ENCODE measurements at places on chromosomes 12 and 14.

DNA sequence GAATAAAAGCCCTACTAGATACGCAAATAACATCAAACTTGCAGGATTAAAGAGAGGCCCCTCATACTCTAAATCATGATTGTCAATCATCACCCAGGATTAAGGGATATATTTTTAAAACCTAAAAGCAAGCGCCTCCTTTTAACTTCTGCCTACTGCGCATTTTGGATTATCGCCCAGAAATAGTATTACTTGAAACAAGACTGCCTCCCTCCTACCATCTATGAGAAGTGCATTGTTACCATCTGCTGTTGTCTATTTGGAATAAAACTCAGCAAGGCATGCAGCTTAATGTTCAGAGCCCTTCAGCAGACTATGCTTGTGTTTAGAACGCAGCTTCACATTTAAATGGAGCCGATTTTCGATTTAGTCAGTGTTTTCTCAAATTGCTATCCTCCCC lies 79.6 kb downstream of the EXOC5 start:
- DNase-seq, result no peak

- DNase-seq, result no peak
These were observed 294.3 kb upstream of the RTL1 start for GRCh38 chr14:101197595-101198397.

DNA sequence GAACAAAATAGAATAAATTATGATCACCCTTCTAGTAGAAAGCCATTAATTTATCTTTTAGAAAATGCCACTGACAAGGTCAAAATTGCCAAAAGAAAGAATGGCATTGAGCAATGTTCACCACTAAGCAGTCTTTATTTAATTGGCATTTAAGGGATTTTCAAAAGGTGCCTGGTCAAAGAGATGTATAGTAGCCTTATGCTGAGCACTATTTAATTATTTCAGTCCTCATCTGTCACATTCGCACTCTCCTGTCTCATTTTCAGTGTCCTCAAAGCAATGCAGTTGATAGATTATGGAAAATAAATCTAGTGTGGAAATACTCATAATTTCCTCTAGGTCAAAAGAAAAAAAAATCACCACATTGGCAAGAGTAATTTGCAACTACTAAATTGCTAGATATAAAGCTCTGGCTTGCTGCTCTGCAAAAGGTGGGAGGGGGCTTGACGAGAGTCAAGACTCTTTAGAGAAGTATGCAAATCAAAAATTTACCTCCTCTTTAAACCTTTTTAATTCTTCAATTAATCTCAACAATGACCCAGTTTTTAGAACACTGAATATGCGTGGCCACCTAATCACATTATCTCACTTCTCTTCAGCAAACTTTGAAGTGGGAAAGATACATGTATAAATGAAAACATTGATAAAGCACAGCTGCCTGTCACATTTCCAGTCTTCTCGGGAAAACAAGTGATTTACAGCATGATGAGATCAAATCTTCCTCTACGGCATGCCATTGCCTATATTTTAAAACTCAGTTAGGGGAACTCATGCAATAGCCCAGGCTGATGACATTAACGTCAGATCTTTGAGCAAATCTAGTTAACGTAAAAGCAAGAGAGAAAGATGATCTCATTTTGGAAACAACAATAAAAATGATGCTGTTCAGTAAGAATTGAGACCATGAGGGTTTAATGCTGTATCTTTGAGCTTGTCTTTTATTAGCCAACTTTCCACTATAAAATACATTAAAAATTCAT lies 373.1 kb upstream of the DCN start:
- no peak for DNase-seq

DNA sequence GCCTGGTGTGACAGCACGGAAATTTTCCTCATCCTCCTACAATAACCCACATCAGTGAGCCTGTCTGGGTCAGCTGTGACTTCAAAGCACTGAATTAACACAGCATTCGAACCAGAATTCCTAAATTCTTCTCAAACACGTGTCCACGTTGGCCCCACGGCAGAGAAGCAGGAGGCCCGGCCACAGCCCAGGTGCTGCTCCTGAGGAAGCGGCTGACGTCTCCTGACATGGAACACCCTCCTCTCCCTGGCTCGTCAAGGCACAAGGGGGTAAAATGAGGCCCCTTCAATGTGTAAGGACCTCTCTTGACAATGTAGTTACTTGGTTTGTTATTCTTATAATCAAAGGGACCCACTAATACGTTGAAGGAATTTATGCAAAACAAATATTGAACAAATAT lies 156.3 kb upstream of the GSC start:
- DNase-seq, result no peak

DNA sequence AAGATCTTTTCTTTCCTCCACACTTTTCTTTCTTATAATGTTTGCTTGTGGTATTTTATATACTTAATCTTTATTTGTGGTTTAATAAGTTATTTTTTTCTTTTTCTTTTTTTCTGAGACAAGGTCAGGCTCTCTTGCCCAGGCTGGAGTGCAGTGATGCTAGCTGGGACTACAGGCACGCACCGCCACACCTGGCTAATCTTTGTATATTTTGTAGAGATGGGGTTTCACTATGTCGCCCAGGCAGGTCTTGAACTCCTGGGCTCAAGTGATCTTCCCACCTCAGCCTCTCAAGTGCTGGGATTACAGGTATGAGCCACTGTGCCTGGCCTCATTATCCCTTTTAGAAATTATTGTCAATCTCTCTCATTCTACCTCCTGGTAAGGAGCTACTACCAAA lies 87.1 kb downstream of the SCFD1 start:
- no peak for DNase-seq

DNA sequence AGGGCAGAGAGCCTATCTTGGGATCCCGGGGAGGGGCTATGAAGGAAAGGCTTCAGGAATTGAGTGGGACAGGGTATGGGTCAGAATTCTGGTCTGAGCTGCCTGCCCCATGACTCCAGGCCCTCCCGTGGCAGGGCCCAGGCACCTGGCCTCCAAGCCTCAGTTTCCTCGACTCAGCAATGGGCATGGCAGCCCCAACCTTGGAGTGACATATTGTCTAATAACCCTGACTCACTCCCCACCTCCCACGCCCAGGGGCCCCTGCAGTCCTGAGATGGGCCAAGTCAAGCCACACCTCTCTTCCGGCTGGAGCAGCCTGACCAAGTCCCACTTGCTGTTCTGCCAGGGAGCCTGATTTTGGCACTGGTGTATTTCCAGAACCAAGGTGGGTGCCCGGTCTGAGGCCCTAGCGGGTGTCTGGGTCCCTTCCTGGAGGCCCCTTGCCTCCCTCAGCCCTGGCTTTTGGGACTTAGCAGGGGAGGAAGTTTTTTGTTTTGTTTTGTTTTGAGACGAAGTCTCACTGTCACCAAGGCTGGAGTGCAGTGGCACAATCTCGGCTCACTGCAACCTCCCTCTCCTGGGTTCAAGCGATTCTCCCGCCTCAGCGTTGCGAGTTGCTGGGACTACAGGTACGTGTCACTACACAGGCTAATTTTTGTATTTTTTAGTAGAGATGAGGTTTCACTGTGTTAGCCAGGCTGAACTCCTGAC lies 40.3 kb upstream of the RCOR1 start:
- no peak for DNase-seq

DNA sequence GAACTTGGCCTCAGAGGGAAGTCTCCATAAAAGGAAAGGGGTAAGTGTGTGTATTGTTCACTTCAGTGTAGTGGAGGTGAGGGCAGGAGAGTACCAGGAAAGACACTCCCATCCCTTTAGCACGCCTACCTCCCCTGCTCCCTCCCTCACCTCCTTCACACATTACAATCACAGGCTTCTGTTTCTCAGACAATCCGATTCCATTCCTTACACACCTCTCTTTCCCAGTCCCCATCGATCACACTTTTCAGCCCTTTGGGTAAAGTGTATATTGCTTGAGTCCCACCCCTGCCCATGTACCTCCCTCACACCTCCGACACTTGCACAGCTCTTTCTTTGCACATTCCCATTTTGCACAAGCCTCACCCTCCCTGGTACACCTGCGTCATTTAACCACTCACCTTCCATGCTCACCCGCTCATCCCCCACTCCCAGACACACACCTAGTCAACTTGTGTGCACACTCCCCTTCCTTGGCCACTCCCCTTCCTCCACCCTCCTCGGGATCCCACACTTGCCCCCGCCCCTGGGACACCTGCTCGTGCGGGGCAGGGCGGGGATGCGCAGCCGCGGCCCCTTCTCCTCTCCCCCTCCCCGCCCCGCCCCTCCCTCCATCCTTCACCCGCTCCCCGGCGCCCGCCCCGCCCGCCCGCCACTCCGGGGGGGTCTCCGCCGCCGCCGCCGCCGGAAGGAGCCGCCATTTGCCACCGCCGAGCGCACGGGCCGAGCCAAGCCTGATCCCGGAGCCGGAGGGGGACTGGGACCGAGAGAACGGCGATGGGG lies at the start of gene MARCHF9:
Gene MARCHF9 (plus strand): TSS at position 693 of the 783 bp plus-strand sequence. CDS start 426 bp downstream, outside the sequence.
- DNase-seq, result peak; percentile 63

GRCh38 chr12:86826051-86826450 lies 569.9 kb upstream of the MGAT4C start:
- DNase-seq, result no peak

DNA sequence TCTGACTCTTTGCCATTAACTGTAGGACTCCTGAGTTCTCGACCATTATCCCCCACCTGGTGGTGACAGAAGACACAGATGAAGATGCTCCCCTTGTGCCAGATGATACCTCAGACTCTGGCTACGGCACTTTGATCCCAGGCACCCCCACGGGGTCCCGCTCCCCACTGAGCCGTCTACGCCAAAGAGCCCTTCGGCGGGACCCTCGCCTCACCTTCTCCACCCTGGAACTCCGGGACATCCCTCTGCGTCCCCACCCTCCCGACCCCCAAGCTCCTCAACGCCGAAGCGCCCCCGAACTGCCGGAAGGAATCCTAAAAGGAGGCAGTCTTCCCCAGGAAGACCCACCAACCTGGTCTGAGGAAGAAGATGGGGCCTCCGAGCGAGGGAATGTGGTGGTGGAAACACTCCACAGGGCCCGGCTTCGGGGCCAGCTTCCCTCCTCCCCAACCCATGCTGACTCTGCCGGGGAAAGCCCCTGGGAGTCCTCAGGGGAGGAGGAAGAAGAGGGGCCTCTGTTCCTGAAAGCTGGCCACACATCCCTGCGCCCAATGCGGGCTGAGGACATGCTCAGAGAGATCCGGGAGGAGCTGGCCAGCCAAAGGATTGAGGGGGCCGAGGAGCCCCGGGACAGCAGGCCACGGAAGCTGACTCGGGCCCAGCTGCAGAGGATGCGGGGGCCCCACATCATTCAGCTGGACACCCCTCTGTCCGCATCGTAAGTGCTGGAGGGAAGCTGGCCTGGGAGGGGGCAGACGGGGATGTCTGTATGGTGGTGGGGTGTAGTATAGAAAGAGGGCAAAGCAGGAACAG lies 14.4 kb downstream of the TNFRSF1A start:
- DNase-seq, result no peak

DNA sequence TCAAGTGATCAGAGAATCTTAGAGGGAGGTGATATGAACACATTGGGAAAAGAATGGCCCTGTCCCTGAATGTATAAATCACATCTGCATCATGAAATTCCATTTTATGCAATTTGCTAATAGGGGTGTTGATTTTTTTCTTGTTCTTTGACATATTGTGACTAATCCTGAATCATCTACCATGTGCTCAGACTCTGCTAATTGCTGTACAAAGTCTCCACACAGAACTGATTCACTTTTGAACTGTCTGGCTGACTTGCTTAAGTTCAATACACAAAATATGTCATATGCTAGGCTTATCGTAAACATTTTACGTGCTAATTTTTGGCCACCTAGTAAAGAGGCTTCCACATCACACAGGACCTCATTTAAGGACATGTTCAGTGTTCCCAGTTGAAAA lies 2.6 kb downstream of the TMEM132D start:
- DNase-seq, result no peak

GRCh38 chr12:101671157-101671791 lies 26.2 kb upstream of the CHPT1 start:
- peak; percentile 58 for DNase-seq

DNA sequence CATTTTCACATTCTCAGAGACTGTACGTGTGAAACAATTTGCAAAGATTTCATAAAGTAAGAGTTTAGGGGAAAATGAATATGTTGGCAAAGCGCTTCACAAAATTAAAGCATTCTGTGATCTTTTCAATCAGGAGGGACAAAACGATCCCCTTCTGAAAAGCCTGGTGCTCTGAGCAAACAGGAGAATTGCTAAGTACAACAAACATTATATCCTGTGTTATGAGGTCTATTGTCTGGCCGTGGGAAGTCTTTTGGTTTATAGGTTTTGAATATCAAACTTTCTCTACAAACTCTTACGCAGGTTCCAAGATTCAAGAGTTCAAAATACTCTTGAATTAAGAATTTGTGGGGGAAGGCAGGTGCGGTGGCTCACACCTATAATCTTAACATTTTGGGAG lies 7.2 kb upstream of the FOXN3 start:
- DNase-seq, result no peak

DNA sequence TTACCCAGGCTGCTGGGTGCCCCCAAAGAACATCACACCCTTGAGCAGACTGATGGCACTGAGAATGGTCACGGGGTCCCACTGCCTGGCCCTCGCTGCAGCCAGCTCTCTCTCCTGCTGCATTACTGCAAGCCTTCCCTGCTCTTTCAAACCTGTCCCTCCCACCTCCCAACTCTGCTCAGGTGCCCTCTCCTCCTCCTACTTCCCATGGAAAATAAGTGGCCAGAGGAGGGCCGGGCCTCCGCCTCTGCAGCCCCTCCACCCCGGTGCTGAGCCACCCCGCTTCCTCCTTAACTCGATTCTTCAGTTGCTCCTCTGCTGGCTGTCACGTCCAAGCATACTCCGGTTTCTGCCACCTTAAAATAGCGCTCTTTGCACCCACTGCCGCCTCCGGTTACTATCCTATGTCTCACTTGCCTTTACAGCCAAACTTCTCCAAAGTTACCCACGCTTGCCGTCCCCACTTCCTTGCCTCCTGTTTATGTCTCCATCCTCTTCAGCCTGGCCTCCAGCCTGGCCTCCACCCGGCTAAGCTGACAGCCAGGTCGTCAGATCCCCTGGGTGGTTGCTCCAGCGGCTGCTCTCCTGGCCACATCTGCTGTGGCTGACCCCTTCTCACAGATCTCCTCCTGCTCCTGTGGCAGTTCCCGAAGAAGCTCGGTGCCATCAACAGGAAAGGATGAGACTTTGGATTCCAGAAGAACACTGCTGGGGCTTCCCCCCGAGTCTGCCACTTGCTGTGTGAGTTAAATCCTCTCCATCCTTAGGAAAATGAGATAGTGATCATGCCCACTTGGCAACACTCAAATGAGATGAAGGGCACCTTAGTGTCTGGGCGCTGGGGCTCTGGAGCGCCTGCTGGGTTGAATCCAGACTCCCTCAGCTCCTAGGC lies 7.7 kb downstream of the SMIM41 start:
- DNase-seq, result no peak

DNA sequence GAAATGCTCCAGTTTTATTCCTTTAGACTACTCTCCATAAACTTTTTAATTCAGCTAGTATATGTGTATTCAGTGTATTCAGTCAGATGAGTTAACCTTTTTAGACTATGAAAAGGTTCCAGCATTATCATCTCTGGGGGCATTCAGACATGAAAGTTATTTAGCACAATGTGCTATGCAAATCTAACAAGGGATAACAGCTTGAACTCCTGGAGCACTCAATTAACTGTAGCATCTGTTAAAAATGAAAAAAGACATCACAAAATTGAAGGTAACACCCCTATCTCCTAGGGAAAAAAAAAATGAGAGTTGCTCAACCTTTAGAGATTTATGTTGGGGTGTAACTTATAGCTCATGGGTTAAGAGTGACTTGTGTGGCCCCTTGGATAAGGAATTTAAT lies 211.5 kb downstream of the PHLDA1 start:
- DNase-seq, result no peak

GRCh38 chr14:103186909-103187586 lies 63.8 kb downstream of the TNFAIP2 start:
- no peak for DNase-seq

GRCh38 chr12:98788396-98788795 lies 143.3 kb downstream of the APAF1 start:
- no peak for DNase-seq
